ENCODE measurements at places on chromosomes 4 and X.

DNA sequence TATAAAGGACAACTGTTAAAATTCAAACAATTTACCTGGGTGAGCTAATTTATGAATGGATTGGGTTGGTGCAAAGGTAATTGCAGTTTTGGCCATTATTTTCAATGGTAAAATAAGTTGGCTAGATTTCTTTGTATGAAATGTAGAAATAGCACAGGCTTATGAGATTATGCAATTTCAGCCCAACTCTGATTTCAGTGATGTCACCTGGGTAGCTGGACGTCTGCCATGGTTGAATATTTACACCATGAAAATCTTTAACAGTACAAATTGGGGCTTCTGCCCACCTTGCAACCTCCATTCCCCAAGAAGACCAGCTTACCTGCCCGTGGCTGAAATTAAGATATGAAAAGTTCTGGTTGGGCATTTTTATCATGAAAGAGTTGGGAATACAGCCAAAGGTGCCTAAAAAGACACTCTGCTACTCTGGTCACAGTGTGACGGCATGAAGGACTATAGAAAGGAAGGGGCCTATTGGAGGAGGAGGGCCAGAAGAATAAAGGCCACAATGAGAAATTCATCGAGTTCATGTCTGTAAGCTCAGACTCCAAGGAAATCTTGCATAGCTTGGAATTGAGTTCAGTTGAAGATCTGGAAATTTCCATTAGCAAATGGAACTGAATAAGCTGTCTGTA, 29.7 kb downstream of the EGF start:
- no peak for DNase-seq

- DNase-seq = peak; percentile 69
These were observed 9.8 kb upstream of the ATP2B3 start for GRCh38 chrX:153507484-153508178.

- DNase-seq = peak; percentile 16
These were observed 216.6 kb downstream of the KDR start for GRCh38 chr4:54908763-54909162.

DNA sequence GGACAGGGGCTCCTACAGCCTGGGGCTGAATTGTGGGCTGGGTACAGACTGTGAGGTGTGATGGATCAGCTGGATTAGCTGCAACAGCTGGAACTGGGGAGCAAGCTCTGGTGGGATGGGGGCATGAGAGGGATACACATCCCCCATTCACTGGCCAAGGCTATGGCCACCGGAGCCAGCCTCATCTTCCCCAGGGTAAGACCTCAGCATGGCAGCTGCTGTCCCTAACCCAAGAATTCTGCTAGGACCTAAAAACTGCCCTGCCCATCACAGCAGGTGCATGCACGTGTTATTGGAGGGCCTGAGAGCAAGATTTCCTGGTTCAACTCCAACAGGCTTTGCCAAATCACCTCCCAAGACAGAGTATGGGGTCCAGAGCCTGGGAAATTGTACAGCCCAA, 258.6 kb upstream of the AGTR2 start:
- DNase-seq = no peak

DNA sequence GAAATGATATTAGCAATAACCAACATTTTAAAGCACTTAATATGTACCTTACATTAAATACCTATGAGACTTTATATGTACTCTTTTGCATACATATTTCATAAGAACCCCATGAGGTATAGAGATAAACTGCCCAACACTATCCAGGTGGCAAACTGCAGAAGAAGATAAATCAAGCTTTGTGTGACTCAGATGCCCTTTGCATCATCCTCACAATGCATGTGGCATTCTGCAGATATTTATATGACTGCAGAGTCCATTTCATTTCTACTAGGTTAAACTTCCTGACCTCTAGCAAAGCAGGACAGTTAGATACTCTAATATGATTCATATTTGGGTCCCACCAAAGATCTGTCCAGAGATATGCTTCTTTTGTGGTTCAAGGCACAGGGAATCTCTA, 85.6 kb upstream of the RASGEF1B start:
- DNase-seq = no peak

- no peak for DNase-seq
These were observed 242.7 kb upstream of the NWD2 start for GRCh38 chr4:37001688-37002436.

DNA sequence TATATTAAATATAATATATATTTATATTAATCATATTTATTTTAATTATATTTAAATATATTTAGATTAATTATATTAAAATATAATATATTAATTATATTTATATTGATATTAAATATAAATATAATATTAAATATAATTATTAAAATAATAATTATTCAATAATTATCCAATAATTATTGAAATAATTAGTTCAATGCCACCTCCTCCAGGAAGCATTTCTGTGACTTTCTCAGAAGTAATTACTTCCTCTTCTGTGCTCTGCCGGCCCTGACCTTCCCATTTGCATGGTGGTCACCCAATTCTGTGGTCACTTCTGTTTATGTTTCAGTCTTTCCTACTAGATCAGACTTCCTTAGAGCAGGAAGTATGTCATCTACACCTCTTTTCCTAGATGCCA, 45.8 kb downstream of the EVC2 start:
- DNase-seq = no peak

DNA sequence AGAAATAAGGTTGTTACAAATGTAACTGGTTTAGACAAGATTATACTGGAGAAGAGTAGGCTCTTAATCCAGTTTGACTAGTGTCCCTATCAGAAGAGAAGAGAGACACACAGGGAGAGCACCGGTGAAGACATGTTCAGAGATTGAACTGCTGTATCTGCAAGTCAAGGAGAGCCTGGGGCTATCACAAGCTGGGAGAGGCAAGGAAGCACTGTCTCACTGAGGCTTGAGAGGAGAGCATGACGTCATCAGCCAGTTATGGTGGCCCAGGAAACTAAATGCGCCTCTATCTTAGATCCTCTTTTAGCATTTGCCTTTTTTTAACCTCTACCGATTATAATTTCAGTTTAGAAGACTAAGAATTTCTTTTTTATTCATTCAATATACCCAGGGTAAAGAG, 583.4 kb downstream of the TRAM1L1 start:
- DNase-seq = no peak

GRCh38 chr4:146176891-146177290, 1.4 kb downstream of the LSM6 start:
- no peak for DNase-seq

- DNase-seq = no peak
These were observed at the start of gene KCNE5 for GRCh38 chrX:109624641-109625616. Gene KCNE5, minus strand, starts transcription at chrX:109625172. Its CDS starts 152 bp downstream, at chrX:109625020.

Measured in EH (cell line).